Muscle of arm (tissue), 14 donors: ENCODE measurements at places on chromosomes 5 and 9.

DNA sequence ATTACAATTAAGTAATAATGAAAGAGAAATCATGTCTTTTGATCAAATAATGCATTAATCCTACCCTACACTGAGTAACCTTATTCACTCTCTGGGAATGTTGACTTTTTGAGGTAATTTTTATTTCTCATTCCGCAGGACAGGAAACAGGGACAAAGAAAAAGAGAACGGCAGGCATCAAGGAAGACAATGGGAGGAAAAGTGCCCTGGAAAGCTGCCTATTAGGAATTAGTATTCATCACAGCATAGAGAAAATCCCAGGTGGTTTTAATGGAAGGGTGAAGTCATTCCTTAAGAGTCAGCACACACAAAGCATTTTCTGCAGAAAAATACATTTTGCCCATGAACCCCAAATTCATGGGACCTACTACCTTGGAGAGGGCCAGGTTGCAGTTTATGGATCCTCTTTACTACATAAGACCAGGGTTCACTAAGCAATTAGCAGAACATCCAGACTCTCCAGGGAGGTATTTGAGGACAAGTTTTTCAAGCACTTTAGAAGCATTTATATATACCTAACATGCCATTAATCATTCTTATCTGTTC lies 9.4 kb downstream of the FSTL4 start:
- DNase-seq, result no peak

GRCh38 chr5:16975950-16976624 lies 40.0 kb upstream of the MYO10 start:
- no peak for DNase-seq

DNA sequence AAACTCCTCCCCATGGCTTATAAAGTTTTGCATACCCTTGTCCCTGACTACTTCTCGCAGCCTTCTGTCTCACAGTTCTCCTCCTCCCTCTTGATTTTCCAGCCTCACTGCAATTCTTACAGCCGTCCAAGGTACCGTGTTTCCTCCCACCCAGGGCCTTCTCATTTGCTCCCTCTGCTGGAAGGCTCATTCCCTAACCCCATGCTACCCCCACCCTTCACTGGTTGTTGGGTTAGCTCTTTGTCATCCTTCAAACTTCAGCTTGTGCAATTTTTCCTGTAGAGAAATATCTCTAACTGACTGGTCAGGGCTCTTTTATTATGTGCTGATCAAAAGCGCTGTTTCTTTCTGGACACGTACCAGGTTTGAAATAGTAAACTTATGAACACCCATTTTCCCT lies 329.2 kb downstream of the EBF1 start:
- no peak for DNase-seq

GRCh38 chr5:135537271-135537670 lies 1.5 kb upstream of the NEUROG1 start:
- no peak for DNase-seq

DNA sequence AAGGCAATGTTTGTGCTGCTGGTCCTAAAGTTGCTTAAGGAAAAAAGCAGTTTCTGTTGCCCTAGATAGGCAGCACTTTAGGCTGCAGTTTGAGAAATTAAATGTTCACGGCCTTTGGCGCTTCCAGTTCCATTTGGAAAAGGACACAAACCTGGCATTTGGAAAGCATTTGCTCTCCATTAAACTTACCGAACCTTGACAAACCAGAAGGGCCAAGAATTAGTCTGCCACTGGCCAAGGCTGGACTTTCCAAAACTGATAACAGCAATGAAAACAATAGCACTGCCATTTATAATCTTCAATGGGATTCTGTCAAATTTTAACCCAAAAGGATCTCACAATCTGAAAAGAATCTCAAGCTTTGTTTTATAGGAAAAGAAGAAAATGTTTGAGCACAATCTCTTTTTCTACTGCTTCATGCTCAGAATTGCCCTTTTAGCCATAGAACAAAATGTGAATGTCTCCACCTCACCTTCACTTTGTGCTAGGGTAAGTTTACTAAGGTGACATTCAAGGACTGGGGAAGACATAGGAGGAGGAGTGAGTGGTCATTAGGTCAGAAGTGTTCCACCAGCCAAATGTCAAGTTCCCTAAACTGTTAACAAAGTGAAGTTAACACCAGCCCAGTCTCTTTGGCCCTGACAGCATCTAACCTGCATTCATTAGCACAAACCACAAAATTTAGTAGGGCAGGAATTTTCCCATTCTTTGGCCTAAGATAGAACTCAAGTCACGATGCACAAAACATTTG lies 583.4 kb upstream of the DMAC1 start:
- DNase-seq, result no peak

DNA sequence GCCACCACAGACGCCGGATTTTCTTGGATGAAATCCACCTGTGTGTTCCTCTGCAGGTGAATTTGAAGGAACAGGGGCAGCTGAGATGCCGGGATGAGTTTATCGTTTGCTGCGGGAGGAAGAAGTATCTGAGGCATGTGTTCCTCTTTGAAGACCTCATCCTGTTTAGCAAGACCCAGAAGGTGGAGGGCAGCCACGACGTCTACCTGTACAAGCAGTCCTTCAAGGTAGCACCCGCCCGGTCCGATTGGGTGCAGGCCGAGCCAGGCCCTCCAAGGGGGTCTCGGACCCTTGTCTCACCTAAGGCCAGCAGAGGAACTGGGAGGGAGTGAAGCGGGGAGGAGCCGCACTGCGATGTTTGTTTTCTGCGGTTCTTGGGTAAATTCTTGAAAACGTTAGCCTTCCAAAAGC lies 18.4 kb upstream of the LRRC14B start:
- DNase-seq, result no peak

- no peak for DNase-seq
These were observed 120.7 kb upstream of the SLIT3 start for GRCh38 chr5:169421677-169422076.

DNA sequence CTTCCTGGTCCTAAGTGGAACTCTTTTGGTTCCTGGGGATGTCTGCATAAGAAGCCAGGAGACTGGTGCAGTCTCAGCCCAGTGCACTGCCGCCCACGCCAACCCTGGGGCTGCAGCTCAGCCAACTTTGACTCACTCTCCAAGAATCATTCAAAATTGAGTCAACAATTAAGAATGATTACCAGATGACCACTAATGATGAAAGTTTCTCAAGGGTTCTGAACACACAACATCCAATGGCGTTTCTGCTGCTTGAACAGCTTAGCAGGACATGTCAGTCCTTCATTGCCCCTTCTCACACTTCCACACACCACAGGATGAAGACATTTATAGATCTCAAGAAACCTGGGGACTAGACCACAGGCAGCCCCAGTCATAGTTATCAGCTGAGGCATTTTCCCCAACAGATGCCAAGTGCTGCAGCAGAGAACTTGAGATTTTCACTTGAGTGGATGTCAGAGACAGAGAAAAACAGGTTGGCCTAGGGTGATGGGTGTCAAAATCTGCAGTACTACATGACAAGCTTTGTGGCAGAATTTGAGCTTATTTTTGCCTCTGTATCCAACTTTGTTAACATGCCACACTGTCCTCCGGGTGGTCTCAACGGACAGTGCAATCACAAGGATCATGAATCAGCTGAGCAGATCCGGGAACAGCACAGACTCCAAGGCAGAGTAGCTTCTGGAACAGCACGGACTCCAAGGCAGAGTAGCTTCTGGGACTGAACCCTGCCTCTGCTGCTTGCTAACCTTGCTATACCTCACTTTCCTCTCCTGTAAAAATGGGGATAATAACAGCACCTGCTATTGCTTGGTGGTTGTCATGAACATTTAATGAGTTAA lies 356.1 kb downstream of the SPOCK1 start:
- DNase-seq, result no peak

DNA sequence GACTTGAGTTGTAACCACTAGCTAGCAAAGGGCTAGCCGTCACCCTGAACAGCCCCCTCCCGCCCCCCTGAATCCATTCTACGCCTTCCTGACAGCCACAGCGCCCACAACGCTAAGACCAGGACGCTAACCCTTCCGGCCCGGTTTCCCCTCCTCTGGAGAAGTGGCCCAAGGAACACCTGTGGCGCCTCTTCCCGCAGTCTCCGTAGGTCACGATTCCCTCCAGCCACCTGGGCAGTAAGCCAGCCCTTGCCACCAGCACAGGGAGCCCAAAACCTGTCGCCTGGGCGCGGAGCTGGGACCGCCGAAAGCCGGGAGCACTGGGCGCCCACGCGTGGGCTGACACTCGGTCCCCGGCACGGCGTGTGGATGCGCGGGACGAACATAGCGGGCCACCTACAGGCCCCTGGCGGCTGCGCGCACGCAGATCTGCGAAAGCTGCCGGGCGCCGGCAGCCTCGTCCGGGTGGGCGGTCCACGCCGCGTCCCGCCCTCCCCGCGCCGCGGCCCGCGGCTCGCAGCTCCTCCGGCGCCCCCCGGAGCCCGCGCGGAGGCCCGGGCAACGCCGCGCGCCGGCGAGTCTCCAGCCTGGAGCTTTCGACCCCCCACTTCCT lies 596 bp downstream of the IRF1 start:
- DNase-seq, result no peak

DNA sequence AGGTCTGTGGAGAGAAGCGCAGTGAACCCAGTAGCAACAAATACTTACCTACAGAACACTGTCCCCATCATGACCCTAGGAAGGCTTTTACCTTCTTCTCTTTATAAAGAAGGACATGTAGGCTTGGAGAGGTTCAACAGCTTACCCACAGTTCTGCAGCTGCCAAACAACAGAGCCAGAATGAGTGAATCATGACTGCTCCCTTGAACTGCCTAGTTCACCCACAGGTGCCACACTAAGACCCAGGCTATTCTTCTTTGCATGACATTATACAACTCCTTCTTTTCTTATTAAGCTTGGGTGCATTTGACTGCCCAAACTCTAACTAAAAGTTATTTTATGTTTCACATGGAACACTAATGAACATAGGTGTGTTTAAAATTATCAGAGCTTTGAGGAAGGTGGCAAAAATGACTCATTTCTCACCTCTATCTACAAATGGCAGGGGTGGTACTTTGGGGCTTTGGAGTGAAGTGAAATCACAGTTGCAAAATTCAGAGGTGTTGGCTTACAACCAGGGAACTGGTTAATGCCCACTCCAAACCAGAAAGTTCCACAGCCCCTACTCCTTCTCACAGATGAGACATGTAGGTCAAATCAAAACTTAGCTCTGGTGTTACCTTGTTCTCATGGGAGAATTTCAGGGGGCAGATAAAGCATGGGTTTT lies 201.6 kb downstream of the SEMA6A start:
- DNase-seq, result no peak

- no peak for DNase-seq
These were observed 443.4 kb downstream of the KDM4C start for GRCh38 chr9:7201196-7201595.

DNA sequence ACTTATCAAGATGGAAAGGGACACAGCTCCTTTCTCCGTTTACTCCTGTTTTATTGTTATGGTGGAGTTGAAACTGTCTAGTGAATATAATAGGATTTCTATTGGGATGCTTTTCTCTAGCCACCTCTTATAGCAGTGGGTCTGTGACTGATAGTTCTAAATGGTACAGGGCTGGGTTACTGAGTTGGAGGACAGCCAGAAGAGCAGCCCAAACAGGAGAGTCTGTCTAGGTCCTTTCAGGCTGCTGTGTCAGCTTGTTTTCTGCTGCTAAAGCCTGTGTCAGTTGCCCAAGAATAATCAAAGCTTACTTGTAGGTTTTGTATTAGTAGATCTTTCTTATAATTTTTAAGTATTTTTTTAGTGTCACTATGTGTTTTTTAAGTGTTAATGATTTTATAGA lies 356.0 kb upstream of the SEMA6A start:
- no peak for DNase-seq

GRCh38 chr9:18722882-18723281 lies 248.9 kb downstream of the ADAMTSL1 start:
- DNase-seq, result no peak

DNA sequence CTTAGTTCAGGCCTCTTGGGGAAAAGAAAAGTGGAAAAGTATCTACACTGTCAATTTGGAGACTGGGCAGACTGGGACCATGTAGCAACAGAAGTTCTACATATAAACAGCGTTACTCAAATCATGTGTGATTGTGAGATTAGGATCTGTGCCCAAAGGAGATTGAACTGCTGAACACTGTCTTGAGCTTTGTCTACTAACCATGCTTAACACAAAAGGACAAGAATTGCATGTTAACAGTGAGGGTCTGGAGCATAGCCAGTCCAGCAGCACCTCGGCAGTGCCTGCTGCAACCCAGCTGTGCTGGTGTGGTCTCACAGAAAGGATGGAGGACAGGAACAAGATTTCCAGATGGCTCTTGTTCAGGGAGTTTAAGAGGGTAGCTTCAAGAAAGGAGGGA lies 5.7 kb downstream of the PAM start:
- DNase-seq, result no peak

DNA sequence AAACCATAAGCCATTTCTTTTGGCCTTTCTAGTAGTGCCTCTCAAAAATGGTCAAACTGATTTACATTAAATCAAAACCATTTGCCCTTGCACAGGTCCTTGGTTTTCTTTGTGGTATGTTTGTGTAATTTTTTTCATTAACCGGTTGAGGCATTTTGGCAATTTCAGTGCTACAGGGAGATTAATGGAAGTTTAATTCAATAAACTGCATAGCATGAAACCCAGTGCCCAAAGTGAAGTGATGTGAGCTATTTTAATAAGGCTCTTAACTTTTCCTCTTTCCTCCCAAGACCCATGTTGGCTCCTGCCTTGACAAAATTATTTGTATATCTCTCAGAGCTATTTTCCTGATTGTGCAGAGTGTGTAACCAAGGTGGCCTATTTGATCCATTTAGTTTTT lies 326.2 kb upstream of the SEMA6A start:
- no peak for DNase-seq

DNA sequence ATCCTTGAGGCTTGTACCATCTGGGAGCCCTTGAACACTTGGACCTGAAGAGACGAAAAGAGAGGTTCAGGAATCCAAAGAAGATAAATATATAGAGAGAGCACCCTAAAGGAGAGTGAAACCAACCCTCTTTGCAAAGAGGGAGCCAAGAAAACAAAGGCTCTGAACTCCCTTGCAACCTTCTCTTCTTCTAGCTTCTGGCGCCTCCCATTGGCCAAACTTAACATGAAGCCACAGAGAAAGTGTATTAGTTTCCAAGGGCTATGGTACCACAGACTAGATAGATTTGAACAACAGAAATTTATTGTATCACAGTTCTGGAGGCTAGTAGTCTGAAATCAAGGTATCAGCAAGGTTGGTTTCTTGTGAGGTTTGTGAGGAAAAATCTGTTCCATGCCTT lies 175.1 kb downstream of the HCN1 start:
- DNase-seq, result peak; percentile 1

- peak; percentile 35 for DNase-seq
These were observed 213.3 kb downstream of the CDK5RAP2 start for GRCh38 chr9:120366644-120367019.

DNA sequence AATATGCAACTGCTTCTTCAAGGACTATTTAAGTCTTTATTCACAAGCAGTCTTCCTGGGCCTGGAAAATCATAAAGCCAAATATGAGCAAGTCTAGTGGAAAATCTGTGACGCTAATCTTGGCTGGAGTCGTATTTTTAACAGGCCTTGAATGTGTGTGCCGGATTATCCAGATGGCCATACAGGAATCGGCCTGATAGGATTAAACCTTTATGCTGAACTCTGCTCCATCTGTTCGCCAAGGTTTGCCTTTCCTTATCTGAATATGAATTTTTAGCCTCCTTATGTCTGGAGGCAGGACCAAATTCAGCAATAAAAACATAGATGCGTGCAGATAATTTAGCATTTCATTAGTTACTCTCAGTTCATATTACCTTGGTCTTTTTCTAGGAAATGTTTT lies 294.5 kb downstream of the EBF1 start:
- peak; percentile 96 for DNase-seq

GRCh38 chr5:9544056-9544455 lies 1.8 kb downstream of the SEMA5A start:
- DNase-seq, result no peak

- peak; percentile 22 for DNase-seq
These were observed 47.0 kb upstream of the SHC3 start for GRCh38 chr9:89225587-89225986.

- DNase-seq, result no peak
These were observed 3.1 kb downstream of the RNF38 start for GRCh38 chr9:36396985-36397384.
